EH (cell line): ENCODE measurements at places on chromosomes 6 and 20.
A peak's percentile ranks its signal among the peaks of the same experiment; 100 is the strongest.

GRCh38 chr20:48309293-48309692 lies 518.5 kb downstream of the PREX1 start:
- no peak for DNase-seq

GRCh38 chr20:46604551-46605133 lies 46.6 kb downstream of the SLC13A3 start:
- no peak for DNase-seq

- peak; percentile 58 for DNase-seq
These were observed 4.7 kb upstream of the GJA1 start for GRCh38 chr6:121430514-121431460.

- DNase-seq = no peak
These were observed 3.5 kb downstream of the LRFN2 start for GRCh38 chr6:40583709-40584108.

GRCh38 chr6:15618685-15619084 lies 44.1 kb downstream of the DTNBP1 start:
- no peak for DNase-seq

- no peak for DNase-seq
These were observed 31.4 kb downstream of the PTPN1 start for GRCh38 chr20:50541606-50542041.

GRCh38 chr6:27605401-27606342 lies 132.8 kb upstream of the ZNF184 start:
- DNase-seq = peak; percentile 79

DNA sequence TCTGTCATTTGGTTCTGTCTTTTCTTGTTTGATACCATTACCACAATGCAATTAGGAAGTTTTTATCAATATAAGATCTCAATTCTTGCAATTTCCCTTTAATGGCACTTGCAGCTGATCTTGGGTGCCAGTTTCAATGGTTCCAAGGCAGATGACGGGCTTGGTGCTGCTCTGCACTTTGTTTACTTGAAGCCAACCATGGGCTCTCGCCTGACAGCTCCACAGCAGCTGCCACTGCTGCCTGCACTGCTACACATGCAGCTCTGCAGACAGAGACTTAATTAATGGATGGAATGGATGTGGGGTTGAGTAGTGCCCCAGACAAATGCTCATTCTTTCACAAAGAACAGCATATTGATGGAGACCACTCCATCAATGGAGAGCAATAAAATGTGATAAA lies 1024.3 kb upstream of the EPHA7 start:
- no peak for DNase-seq

- DNase-seq = no peak
These were observed 53.5 kb downstream of the CARMIL1 start for GRCh38 chr6:25332655-25333071.

DNA sequence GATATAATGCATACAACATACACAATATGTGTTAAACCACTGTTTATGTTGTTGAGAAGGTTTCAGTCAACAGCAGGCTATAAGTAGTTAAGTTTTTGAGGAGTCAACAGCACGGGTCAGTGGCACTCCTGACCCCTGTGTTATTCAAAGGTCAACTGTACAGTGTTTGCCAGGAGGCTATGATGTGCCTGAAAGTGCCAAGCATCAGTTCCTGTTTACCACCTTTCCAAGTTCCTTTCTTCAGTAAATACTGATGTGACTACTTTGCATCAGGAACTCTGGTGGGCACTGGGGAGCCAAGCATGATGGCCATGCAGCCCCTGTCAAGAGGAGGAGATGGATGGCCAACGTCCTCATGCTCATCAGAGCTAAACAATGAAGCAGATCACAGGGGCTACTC lies 224.4 kb upstream of the EXOC2 start:
- DNase-seq = no peak

DNA sequence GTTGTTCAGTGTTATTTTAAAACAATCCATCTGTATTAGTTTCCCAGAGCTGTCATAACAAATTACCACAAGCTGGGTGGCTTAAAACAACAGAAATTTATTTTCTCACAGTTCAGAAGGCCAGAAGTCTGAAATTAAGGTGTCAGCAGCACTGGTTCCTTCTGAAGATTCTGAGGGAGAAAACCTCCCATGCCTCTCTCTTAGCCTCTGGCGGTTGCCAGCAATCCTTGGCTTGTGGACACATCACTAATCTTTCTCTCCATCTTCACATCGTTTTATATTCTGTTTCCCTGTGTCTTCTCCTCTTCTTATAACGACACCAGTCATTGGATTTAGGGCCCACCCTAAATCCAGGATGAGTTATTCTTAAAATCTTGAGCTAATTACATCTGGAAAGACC lies 70.2 kb upstream of the EPB41L1 start:
- no peak for DNase-seq

DNA sequence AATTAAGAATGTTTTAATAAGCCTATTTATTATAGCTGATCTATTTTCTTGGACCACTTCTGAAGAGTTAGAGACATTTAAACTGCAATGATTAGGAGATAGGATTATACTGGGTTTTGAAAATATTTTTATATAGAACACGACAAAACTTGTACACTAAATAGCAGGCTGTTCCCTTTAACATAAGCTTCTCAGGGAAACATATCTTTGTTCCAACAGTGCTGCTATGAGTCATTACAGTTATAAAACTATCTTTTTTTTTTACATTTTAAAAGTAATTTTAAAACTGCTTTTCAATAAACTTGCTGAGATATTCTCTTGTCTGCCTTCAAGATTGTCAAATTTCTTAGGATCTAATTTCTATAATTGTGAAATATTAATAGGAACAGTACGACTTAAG lies 389.1 kb downstream of the ARHGAP18 start:
- DNase-seq = no peak

DNA sequence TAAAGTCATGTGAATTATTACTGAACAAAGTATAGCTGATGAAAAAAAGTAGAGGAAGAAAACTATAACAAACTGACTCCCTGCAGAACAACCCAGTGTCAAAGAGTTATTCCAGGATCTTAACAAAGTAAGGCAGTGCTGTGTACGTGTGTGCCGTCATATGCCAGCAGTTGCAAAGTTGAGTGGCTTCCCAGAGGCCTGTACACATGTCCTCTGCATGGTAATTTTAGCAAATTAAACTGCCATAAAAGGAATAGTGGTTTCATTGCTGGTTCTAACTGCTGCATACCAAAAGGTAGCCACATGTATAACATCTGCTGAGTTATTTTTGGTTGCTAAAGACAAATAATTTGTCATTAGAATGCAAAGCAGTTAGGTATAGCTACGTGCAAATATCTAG lies 44.8 kb downstream of the RIPOR2 start:
- peak; percentile 67 for DNase-seq
